NCI-H446 (cell line): ENCODE measurements at places on chromosomes 3 and 15.

DNA sequence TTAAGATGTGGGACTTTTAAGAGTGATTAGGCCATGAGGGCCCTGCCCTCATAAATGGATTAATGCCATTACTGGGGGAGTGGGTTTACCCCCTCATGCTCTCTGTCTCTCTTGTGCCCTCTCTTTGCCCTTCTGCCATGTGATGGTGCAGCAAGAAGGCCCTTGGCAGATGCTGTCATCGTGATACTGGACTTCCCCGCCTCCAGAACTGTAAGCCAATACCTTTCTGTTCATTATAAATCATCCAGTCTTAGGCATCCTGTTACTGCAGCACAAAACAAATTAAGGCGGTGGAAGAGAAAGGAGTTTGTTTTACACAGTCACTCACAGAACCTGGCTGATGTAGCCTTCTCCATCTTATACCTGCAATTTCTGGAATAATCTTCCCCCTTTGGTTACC is 360.3 kb upstream of the TBL1XR1 start:
- no peak for DNase-seq

DNA sequence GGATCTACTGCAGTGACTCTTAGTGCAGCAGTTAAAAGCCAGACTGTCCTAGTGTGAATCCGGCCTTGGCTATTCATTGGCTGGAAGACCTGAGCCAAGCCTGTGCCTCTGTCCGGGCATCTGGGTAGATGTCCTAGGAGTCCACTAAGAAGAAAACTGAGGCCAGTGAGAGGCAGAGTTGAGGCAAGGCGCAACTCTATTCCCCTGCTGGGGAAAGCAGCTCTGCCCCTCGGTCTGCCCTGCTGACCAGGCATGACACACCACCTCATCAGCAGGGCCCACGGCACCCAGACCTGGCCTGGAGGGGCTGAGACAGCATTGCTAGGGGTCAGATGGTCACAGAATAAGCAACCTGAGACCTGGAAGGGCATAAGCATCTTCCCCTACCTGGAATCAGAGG is 46.7 kb upstream of the ABHD2 start:
- no peak for DNase-seq

- DNase-seq, result no peak
Measured at GRCh38 chr3:194379231-194379630, 9.7 kb upstream of the LRRC15 start.

DNA sequence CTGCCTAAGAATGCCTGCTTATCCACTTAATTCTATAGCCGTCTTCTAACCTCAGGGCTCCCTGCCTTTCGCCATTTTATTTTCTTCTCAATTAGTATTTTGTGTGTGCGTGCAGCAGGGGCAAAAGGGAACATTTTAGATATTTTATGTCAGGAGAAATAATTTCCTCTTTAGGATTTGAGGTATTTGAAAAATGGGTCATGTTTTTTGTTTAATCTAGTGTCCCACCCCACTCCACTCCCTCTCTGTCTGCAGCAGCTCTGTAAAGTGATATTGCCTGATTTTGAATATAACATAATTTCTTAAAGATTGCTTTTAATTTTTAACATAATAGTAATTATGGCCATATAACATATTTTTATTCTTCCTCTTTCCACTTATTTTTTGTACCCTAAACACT is 593.2 kb upstream of the DPPA4 start:
- DNase-seq, result no peak

DNA sequence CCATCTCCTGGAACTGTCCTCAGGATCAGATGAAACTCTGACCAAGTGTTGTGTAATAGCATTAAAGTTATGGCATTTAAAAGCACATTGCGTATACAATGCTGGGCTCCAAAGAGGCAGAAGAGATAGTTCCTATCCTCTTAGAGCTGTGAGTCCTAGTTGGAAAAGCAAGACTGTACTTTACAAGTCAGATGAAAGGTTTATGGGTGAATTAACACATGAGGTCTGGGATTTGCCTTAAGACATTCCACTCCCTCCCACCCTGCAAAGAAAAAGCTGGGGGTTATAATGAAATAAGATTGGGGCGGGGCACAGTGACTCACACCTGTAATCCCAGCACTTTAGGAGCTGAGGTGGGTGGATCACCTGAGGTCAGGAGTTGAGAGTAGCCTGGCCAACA is 35.6 kb downstream of the SNAPC5 start:
- DNase-seq, result no peak

GRCh38 chr15:73632670-73633058 is 525 bp downstream of the NPTN start:
- no peak for DNase-seq

DNA sequence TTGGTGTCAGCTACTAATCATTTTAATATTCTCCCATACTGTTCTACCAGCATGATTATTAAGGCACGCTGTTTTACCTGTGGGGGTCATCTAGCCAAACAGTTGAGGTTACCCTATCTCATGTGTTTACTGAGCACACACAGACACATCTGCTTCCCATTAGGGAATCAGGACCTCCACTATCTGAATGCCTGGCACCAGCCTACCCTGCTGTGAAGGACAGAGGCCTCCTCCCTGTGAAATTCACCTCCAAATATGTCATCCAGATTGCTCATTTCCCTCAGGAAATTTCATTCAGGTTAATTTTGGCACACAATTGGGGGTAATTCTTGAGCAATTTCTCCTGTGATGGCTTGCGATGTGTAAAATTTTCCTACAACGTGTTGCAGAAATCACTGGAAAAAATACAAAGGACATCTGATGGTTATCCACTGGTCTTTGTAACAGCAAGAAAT is 155.6 kb upstream of the NR2E3 start:
- no peak for DNase-seq

DNA sequence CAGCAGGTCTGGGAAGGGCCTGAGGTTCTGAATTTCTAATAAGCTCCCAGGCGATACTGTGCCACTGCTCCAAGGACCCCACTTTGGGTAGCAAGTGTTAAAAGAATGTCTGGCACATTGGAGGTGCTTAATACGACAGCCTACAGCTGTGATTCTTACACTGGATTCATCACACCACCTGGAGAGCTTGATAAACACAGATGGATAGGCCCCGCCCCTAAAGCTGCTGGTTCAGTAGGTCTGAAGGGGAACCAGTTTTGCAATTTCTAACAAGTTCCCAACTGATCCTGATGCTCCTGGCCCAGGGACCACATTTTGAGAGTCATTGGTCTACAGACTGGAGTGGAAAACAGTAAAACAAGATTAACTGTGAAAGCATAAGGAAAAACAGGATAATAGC is 124.8 kb upstream of the ST8SIA2 start:
- no peak for DNase-seq

GRCh38 chr3:191529992-191530391 is 69.0 kb downstream of the PYDC2 start:
- no peak for DNase-seq

- no peak for DNase-seq
Measured at GRCh38 chr15:93290618-93290946, 201.6 kb upstream of the RGMA start.

DNA sequence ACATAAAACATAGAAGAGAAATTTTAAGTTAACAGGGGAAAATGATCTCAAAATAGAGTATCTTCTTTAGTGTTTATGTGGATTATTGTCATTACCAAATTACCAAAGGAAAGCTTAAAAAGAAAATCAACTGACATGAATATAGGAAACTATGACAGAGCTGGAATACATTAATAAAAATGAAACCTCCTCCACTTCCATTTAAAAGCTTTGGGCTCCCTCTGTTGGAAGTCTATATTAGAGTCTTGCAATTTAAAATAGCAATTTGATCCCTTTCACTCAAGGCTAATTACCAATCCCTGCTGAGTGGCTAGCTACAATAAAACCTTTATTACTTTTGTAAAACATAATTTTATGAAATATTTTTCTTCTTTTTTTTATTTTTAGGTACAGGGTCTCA is 61.4 kb upstream of the IMPG2 start:
- DNase-seq, result peak; percentile 14

DNA sequence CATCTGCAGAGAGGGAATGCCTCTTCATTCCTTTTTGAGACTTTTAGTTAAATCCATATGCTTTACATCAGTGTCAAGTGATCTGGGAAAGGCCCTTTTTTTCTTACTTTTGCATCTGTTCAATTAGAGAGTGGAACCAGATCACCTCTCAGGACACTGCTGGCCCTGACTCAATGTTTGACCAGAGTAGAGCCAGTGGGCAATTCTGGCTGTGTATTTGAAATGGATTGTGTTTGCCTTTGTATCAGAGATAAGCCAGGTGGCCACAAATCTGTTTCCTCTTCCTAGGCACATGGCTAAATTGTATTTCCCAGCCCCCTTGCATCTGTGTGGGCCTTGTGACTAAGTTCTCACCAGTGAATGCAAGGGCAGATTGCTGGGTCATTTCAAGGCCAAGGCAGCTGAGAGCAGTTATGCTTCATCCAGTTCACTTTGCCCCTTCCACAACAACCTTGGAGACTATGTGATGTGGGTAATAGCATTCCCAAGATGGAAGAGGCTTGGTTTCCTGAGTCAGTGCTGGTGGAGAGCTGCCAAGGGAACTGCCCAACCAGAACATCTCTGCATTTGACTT is 75.6 kb upstream of the CACNA2D3 start:
- no peak for DNase-seq

DNA sequence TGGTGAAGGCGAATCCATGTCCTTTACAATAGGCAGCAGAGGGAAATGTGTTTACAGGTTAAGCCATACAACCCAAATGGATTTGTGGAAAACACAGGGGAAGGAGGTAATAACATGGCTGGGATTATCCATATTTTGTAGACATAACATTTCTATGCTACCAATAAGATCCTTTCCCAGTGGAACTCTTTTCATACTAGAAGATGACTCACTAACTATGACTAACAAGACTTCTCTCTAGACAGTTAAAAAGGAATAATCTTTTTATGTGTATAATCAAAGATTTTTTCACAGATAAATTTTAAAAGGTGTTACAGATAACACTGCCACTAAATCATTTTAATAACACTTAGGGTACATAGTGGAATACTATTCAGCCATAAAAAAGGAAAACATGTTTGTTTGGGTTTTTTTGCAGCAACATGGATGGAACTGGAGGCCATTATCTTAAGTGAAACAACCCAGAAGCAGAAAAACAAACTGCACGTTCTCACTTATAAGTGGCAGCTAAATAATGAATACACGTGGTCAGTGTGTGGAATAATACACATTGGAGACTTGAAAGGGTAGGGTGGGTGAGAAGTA is 39.6 kb downstream of the VPS13C start:
- DNase-seq, result no peak

DNA sequence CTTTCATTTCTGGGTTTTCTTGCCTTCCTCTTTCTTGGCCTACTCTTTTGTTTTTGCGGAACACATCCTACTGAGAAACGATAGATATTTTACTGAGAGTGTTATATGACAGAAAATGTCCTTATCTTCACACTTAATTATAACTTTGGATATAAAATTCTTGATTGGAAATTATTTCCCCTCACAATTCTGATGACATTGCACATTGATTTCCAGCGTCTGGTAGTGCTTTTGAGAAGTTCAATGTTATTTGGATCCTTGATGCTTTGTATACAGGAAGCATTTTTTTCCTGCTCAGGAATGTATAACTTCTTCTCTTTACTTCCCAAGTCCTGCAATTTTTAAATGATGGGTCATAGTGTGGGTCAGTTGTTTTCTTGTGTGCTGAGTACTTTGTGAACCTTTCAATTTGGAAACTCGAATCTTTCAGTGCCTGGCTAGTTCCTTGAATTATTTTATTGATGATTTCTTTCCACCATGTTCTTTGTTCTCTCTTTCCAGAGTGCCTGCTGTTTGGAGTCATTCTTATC is 183.9 kb downstream of the PDCD6IP start:
- no peak for DNase-seq

DNA sequence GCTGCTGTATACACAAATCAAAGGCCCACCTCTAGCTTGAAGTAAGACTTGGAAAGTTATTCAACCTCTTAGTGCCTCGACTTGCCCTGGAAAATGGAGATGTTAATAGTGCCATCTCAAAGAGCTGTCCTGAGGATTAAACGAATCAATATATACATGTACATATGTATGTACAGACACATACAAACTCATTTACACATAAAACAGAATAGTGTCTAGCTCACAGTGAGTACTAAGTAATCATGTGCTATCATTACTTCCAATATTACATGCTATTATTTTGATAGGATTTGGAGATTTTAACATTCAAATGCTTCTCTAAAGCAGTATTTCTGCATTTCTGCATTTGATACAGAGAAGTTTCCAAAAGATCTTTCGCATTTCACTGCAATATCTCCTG is 20.5 kb downstream of the LARP6 start:
- DNase-seq, result no peak

GRCh38 chr3:131393868-131394267 is 12.3 kb downstream of the NUDT16 start:
- no peak for DNase-seq

GRCh38 chr3:152269056-152269830 is 514 bp downstream of the MBNL1 start:
- DNase-seq, result peak; percentile 71

DNA sequence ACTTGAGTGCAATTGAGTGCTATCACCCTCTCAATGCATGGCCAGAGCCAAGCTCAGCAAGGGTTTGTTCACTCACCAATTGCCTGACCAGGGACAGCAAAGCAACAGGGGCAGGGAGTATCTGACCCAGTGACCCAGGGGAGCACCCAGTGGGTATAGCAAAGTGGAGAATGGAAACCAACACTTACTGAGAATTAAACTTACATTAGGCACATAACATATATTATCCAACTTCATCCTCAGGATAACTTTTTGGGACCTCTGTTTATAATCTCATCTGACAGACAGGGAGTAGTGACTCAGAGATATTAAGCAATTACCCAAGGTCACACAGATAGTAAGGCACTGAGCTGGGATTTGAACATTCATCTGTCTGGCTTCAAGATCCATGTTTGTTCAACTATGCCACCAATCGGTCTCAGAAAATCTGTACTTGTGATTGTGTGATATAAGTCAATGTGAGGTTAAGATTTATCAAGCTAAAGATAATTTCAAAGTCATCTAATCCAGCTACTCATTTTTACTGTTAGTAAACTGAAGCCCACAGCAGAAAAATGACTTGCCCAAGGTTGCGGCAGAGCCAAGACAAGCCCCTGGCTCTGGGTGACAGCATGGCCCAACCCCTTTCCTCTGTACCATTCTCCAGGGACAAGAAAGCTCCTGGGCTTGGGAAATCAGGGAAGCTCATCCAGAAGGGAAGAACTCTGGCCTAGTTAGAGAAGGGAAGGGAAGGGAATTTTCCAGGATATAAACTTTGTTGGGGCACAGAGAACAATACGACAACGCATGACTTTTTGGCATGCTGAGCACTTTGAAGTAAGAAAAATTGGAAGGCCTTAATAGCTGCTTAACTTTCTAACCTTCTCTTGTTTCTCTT is 138.0 kb upstream of the SMAD3 start:
- DNase-seq, result no peak

- DNase-seq, result no peak
Measured at GRCh38 chr3:100245927-100246326, 14.9 kb upstream of the TBC1D23 start.

- DNase-seq, result no peak
Measured at GRCh38 chr15:47209591-47209990, 507.7 kb upstream of the SEMA6D start.

DNA sequence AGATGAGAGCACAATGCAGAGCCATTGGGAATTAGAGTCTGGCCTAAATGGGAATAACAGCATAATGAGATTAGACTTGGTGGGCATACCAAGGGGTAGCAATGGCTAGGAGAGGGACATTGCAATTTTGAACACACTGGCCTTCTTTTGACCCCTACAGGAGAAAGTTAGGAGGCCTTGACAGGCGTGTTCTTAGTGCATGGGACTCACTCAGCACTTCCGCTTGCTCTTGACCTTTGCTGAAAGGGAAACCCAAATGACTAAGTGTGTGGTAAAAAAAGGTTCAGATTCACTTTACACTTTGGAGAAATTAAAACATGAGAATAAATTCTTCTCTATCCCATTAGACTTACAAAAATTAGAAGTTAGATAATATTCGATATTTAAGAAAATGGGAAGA is 317.4 kb downstream of the DIPK2A start:
- DNase-seq, result no peak

GRCh38 chr3:14512281-14512941 is 27.7 kb downstream of the GRIP2 start:
- no peak for DNase-seq
